Large intestine (tissue), 12 donors: ENCODE measurements at places on chromosomes 1 and 21.

- no peak for DNase-seq
Measured at GRCh38 chr1:24900486-24900849, 29.6 kb downstream of the RUNX3 start.

DNA sequence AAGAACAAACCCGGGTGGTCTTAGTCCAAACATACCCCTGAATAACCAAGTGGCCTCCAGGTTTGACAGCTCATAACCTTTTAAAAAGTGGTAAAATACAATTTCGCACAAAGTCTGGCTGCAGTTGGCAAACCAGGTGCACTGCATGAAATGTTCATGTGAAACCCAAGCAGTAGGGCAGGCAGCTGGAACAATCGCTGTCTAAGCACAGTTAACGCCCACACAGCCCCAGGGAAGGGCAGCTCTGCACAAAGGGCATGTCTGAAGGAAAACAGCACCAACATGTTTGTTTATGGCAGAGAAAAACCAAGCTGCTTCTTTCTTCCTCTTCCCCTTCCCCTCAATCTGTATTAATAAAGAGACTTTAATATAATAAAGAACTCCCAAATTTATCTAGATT lies 49.5 kb downstream of the KIAA1614 start:
- DNase-seq = no peak

DNA sequence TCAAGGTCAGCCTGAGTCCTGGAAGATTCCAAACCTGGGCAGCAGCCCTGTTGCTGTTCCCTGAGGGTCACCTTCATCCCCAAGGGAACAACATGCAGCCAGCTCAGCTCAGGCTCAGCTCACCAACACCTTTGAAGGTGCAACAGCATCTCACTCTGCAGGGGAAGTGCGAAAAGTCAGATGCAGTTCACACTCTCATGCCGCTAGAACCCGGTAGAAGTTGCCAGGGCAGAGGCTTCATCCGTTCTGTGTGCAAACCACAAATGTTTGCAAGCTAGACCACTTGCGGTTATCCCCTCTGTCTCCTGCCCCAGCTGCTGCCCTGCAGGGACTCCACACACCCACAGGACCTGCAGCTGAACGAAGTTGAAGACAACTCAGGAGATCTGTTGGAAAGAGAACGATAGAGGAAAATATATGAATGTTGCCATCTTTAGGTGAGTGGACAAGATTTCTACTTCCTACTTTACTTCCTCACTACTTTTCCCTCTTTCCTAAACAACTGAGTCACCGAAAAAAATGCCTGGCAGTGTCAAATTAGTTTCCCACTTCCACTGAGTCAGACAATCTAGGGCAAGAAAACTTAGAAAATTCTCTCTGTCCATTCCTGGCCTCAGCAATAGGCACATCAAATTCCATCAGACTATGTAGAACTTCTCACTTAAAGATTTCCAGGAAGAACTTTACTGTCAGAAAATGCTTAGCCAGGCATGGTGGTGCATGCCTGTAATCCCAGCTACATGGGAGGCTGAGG lies 1.8 kb upstream of the FCRL6 start:
- no peak for DNase-seq

DNA sequence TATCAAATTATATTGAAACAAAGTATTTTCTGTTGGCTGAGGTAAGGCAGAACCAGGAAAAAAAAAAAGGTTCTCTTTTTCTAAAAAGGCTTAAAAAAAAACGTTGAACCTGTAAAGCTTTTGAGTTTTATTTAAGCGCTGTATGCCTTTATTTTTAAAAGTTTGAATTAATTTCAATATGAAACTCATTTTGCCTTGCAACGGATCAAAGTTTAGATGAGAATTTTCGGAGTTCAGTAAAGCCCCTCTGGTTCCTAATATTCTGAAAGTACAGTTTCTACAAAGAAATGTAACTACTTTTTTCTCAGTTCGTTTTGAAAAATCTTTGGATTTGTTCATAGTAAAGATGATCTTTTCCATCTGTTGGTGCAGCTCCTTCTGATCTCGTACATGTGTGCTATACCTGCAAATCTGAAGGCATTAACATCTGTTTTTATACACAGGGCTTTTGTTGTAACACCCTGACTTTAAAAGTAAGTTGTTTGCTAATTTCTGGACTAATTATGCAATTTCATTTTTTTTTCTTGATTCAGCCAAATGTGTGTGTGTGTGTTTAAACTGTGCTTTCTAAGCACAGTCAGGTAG lies 1.7 kb downstream of the ZBTB18 start:
- DNase-seq = no peak

GRCh38 chr1:208910161-208910560 lies 666.0 kb upstream of the PLXNA2 start:
- DNase-seq = no peak

DNA sequence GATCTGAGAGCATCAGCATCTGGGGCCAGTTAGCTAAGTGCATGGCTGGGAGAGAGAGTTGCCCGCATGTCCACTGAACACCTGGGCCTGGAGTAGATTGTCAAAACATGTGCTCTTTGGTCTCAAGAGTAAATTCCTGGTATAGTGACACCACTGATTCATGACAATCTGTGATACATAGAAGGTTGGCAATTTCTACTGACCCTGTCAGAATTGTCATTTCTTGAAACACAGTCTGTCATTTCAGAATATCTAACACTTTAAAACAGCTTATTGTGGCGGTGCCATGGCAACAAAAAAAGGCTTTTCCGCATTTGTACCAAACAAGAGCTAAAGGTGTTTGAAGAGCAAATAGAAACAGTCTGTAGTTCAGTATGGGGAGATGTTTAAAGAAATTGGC lies 186.4 kb upstream of the FAM78B start:
- DNase-seq = no peak

DNA sequence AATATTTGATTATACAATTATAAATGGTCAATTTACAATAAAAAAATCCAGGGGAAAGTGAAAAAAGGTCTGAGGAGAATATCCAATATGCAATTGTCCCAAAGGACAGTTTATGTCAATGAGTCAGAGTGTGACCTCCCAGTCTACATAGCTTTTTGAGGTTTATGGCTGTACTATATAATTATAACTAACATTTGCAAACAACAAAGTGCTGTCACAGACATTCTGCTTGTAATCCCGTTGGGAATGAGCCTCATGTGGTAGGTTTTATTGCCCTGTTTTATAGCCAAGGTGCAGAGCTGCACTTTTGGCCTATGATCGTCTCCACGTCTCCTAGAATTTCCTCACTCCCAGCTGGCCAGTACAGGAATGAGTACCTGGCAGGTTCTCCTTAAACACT lies 103.8 kb downstream of the ADSS2 start:
- DNase-seq = peak; percentile 93

DNA sequence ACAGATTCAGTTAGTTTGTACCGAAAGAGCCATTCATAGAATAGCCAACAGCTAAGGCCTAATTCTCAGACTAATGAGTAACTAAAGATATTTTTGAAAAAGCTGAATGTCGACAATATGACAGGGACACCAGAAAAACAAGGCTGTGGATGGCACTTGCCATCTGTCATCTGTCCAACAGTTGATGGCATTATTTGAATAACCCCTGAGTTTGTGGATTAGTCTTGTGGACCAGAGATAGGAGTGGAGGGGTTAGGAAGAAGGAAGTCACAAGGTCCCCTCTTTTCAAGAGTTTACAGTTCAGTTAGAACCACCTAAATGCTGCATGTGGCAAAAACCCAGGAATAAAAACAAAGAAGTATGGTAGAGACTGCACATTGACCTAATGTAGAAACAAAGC lies 356.5 kb upstream of the DUSP10 start:
- no peak for DNase-seq

DNA sequence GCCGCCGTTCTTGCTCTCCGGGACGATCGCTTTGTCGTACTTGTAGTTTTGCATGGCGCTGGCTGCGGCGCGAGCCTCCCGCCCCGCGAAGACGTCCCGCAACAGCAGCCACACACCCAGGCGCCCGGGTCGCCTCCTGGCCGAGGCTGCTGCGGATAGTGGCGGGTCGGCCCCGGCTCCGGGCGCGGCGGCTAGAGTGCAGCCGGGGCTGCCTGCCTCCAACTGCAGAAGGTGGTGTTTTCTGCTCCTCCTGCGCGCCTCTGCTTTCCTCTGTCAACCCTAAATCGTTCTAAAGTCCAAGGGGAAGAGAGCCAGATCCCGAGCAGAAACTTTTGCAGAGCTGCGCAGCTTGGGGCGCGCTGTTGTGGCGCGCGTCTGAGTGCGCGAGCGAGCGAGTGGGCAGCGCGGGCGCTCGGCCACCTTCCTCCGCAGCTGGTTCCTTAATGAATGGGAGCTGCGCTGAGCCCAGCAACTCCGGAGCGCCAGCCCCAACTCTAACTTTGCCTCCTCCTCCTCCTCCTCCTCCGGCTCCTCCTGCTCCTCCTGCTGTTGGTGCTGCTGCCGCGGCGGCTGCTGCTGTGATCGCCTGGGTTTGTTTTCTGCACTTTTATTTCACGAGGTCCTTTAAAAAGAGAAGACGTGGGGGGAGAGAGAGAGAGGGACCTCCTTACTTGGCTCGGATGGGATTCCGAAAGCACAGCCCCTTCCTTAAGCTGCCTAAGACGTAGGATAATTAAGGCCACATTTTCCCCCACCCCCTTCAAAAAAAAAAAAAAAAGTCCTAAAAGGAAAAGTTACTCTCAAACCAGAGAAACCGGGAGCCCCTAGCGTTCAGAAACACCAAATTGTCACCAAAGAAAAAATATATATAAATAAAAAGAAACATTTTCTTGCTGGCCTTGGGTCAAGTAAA lies at the start of gene PLPP3:
Gene PLPP3, minus strand, starts transcription at position 601 of the 913 bp plus-strand sequence. Its CDS starts 547 bp downstream, at position 54.
- peak; percentile 75 for DNase-seq

GRCh38 chr1:1433804-1434130 lies 1.7 kb upstream of the VWA1 start:
- peak; percentile 51 for DNase-seq

- no peak for DNase-seq
Measured at GRCh38 chr1:199283794-199284193, 645.0 kb downstream of the PTPRC start.

- DNase-seq = no peak
Measured at GRCh38 chr1:168608796-168609715, 32.7 kb downstream of the XCL1 start.

GRCh38 chr1:11352816-11353799 lies 80.1 kb downstream of the UBIAD1 start:
- no peak for DNase-seq

DNA sequence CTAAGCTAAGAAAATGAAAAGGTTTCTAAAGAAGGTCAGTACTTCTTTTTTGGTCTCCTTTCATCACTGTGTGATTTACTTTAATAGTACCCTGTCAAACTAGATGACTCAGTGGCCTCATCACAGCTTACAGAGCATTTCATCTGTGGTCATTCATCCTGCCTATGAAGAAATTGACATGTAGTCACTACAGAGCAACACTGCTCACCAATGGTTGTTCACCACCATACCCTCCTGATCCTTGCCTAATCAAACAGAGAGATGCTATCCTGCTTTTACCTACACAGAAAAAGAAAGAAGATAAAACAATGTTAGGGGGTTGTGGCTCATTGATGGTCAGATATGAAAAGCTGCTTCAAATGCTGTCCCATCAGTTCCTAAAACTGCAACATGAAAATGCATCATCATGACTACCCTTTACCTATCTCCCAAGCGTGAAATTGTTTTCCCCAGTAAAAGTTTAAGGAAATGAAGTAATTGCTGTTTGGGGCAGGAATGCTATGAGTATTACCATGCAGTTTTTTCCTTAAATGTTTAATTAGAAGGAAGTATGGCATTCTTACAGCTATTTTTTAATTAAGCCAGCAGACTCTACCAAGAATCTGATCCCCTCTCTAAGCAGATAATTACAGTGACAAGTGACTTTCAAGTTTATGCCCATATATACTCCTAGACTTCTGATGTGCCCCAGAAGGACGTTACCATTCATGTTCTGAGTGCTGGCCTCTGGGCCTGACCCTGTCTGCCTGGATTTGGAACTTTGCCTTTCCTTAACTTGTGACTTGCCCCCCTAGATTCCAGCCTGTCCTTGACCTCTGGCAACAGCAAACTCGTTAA lies 46.1 kb upstream of the FBXO28 start:
- no peak for DNase-seq

GRCh38 chr1:234239515-234239914 lies 133.7 kb upstream of the COA6 start:
- DNase-seq = no peak

DNA sequence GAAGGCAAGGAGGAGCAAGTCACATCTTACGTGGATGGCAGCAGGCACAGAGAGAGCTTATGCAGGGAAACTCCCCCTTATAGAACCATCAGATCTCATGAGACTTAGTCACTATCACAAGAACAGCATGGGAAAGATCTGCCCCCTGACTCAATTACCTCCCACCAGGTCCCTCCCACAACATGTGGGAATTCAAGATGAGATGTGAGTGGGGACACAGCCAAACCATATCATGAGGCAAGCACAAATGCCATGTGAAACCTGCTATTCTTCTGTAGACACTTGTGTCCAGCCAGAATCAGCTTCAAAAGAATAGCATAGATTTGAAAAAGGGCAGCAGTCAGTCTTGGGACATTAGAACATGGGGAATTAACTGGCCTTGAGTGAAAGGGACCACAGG lies 32.2 kb upstream of the UBE2U start:
- DNase-seq = peak; percentile 21

DNA sequence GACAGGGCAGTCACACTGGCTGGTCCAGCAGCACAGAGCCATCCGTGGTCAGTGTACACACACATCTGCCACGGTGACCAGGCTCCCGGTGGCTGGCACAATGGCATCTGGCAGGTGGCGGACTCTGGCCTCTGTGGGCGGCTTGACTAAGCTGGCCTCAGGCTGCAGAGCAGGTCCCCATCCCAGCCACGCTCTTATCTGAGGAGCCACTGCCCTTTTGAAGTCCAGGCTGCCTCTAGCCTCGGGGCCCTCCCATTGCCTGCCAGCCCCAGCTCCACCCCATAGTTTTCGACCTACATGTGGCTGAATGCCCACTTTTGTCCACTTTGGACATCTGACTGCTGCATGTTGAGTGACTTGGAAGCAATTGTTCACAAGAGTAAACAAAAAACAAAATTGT lies 29.9 kb upstream of the EDN2 start:
- peak; percentile 85 for DNase-seq

- DNase-seq = no peak
Measured at GRCh38 chr1:92563457-92564216, 76.9 kb upstream of the GFI1 start.

DNA sequence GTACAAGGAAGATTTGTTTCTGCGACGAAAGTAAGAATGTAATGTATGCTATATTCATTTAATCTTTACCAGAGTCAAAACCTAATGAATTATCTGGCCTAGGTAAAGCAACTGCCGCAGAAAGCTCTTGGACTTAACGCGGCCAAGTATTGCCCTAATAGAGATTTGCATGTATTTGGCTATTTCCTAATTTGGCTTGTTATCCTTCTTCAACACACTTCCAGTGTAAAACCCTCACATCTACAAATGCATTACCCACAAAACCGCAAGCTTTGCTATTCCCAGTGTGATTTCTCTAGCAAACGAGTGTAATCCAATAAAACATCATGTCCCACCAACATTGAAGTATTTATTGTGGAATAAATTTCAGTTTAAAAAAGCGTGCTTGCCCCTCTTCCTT lies 123.8 kb upstream of the LMO4 start:
- DNase-seq = no peak
